Fibroblast of the conjunctiva (primary cell): ENCODE measurements at places on chromosomes 3 and 15.

GRCh38 chr15:79641841-79642240 is 209.7 kb downstream of the MINAR1 start:
- DNase-seq, result no peak

DNA sequence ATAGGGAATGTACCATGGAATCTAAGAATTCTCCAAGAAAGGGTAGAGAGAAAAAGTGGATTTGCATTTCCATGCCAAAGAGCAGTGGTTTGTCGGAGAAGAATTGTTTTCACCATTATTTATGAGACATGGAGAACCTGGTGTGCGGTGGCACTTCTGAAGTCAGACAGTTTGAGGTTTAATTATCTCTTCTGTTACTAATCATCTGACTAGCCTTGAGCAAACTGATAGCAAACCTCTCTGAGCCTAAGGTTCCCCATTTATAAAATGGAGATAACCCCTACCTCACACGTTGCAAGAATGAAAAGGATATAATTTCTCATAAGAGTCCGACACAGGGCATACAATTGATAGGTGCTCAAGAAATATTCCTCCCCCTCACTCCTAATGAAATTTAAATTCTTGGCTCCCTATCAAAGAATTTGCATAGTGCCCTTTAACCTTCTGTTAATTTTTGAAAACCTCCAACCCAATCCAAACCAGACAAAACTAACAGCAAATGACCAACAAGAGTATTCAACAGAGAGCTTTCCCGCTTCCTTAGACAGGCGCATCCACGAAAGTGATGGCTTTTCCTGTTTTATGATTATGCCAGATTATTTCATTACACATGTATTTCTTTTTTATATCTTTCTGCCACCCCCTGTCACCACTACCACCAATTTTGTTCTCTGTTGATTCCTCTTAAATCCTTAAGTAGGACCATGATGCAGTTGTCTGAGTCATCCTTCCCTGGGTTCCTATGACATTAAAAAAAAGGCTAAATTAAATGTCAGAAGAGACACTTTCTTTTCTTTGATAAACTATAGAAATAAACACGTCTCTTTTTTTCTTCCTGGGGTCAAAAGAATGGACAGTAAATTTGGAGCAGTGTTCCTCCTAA is 28.5 kb downstream of the TMEM212 start:
- no peak for DNase-seq

GRCh38 chr3:74080056-74080461 is 455.3 kb upstream of the PDZRN3 start:
- no peak for DNase-seq

DNA sequence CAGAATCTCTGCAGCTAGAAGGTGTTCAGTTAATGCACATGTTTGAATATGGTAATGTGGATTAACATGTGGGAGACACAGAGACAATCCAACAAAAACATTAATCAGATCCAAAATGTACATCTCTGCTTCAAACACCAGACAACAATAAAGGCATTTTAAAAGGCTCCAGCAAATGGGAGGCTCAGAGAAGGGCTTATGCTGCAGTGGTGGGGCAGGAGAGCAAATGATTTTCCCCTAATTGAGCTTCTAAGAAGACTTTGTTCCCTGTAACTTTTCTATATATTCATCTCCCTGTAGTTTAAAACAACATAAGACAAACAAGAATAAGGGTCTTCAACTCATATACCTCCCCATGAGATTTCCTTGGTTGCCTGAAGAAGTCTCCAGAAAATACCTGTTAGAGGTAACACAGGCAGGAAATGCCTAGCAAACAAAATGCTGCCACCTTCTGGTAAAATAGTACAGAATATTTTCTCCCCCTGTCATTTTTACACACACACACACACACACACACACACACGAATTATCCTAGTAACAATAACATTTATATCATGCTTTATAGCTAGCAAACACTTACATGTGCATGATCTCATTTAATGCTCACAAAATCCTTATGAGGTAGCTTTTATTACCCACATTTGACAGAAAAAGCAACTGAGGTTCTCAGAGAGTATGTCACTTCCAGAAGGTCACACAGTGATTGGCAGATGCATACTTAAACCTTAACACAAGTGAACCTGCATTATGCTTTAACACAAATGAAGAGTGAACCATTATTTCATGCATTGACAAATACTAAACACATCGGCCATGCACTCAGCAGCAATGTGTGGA is 123.4 kb upstream of the MB21D2 start:
- DNase-seq, result peak; percentile 10

DNA sequence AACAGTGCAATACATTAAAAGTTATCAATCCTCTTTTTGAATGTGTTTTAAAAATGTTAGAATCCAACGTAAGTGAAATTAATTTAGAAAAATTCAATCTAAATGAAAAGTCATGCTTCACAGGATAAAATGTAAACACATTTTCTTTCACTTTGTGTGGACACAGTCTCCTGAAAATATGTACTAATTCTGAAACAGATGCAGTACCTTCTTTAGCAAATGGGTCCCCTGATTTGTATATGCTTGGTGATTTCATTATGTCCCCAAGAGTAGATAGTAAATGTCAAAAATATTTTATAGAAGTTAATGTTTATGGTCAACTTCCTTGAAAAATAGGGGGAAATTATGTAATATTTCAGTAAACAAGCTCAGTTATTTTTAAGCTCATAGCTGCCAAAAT is 28.9 kb downstream of the FOXP1 start:
- DNase-seq, result no peak

DNA sequence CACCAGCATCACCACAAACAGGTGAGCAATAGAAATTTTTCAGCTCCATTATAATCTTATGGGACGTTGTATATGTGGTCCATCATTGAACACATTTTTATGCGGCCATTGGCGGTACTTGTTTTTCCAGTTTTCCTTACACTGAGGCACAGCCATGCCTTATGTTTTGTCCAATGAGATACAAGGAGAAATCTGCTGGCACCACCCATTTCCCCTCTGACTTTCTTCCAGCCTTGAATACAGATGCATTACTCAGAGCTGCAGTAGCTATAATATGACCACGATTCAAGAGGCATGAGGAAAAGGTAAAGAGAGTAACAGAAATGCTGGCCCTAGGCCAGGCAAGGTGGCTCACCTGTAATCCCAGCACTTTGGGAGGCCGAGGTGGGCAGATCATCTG is 9.0 kb upstream of the PIK3R4 start:
- DNase-seq, result no peak

DNA sequence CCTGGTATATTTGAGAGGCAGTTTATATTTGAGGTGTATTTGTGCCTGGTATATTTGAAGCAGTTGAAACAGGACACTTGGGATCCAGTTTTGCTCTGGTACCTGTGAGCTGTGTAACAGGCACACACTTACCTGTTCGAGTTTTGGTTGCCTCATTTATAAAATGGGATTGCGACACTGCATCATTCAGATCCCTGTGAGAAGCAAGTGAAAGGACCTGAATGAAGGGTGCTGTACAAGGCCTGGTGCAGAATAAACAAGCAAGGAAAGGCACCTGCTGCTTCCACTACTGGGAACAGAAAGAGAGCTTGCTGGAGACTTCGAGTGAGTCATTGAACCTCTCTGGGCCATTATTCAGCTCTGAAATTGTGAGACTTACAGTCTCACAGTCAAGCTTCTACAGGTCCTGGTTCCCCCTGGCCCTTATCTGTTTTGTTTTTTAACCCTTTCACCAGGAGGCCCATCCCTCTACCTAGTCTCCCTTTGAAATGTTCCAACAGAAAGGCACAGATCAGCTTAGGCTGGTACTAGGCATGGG is 11.5 kb downstream of the FETUB start:
- DNase-seq, result no peak

DNA sequence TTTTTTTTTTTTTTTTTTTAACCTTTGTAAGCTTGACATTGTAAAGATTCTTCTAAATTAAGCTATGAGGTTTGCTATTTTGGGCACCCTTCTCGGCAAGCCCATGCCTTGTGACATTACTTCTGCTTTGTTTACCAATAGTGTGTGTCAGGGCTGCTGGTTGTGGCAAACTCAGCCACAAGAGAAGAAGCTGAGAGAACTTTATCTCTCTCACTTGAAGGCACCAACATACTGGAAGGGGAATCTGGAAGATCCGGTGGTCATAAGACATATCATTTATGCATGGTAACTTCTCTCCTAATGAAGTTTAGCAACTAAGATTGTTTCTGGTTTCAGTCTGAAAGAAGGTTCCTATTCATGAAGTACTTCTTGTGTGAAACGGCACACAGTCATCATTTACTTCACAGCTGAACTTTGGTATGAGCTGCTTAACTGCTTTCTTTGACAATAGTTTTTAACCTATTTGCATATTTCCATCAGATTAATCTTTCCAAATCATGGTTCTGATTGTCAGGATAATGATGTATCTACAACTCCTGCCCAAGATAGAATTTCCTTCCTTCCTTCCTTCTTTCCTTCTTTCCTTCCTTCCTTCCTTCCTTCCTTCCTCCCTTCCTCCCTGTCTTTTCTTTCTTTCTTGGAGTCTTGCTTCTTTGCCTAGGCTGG is 189.3 kb downstream of the NFKBIZ start:
- DNase-seq, result no peak

GRCh38 chr3:25478964-25479726 is 51.1 kb downstream of the RARB start:
- no peak for DNase-seq

- DNase-seq, result no peak
These were observed 56.8 kb downstream of the DNAH1 start for GRCh38 chr3:52372822-52373504.

DNA sequence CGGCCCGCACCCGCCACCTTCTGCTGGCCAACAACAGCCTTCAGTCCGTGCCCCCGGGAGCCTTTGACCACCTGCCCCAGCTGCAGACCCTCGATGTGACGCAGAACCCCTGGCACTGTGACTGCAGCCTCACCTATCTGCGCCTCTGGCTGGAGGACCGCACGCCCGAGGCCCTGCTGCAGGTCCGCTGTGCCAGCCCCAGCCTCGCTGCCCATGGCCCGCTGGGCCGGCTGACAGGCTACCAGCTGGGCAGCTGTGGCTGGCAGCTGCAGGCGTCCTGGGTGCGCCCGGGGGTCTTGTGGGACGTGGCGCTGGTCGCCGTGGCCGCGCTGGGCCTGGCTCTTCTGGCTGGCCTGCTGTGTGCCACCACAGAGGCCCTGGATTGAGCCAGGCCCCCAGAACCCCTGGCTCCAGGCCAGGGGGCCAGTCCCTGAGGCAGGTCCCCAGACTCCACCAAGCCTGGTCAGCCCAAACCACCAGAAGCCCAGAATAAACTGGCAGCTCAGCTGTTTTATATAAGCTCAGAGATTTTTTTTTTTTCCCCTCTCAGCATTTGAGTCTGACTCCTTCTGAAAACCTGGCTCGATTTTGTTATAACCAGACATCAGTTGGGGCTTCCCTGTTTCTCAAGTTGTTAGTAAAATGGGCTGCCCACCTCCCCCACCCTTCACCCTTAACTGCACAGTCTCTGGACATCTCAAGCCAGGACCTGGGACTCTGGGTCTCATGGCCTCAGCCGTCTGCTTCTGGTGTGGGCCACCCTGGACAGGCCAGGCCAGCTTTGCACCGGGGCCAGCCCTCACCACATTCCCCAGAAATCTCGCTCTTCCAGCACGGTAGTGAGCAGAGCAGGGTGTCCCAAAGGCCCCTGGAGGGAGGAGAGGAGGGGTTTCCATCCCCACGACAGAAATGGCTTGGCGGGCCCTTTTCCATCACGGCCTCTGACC is 1.6 kb downstream of the GP9 start:
- DNase-seq, result no peak

- DNase-seq, result no peak
These were observed 19.1 kb upstream of the KLF13 start for GRCh38 chr15:31307270-31308184.

- DNase-seq, result no peak
These were observed 173.7 kb downstream of the FHIT start for GRCh38 chr3:61077551-61077950.

GRCh38 chr3:141278196-141279076 is 46.8 kb downstream of the PXYLP1 start:
- DNase-seq, result no peak

- DNase-seq, result no peak
These were observed 22.2 kb upstream of the MAGEF1 start for GRCh38 chr3:184733971-184734608.

- peak; percentile 23 for DNase-seq
These were observed 271.6 kb downstream of the FHIT start for GRCh38 chr3:60979461-60980341.

- no peak for DNase-seq
These were observed 229.8 kb downstream of the LRTM1 start for GRCh38 chr3:54698054-54698453.

GRCh38 chr3:8990266-8991215 is 27.3 kb upstream of the RAD18 start:
- DNase-seq, result peak; percentile 12

DNA sequence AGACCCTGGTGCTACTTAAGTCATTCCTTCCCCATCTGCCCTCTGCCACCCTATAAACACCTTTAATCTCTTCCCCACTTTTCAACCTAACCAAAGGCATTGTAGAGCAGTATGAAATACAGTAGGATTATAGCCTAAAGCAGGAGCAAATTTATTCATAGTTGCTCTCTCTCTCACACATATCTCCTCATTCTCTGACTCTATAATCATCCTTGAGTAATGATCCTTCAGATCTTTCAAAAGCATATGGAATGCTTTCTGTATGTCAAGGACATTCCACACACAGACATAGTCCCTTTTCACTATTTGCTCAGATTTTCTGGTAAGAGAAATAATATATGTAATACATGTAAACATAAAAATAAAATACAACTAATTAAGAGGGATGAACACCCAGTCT is 54.1 kb downstream of the TRPC1 start:
- DNase-seq, result no peak

DNA sequence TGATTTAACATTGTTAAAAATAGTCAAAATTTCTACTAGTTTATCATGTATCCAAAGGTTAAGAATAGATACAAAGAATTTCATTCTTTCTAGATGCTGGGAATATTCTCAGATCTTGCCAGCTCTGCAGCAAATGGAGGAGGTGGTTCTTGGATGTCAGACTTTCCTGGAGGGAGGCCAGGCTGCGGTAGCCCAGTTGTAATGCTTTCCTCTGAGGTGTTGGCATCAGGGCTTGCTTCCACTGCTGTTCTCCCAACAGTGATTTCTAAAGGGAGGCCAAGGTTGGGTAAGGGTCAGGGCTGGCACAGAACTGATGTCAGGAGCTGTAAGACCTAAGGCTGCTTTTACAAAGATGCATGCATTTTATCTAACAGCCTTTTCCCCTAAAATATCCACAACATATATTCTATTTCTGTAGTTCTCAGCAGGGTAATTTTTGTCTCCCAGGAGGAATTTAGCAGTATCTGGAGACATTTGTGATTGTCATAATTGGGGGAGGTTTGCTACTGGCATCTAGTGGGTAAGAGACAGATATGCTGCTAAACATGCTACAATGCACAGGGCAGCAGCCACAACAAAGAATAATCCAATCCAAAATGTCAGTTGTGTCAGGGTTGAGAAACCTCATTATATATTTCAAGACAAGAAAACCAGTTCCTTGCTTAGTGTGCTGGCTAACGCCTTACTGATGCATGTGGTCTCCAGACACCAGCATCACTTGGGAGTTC is 42.0 kb upstream of the SPTSSB start:
- peak; percentile 60 for DNase-seq

- no peak for DNase-seq
These were observed 141.7 kb downstream of the CACNA2D3 start for GRCh38 chr3:54264050-54264449.

- DNase-seq, result no peak
These were observed 212.3 kb upstream of the LRRFIP2 start for GRCh38 chr3:37386627-37387230.
